ENCODE measurements at places on chromosomes 6 and 20.

DNA sequence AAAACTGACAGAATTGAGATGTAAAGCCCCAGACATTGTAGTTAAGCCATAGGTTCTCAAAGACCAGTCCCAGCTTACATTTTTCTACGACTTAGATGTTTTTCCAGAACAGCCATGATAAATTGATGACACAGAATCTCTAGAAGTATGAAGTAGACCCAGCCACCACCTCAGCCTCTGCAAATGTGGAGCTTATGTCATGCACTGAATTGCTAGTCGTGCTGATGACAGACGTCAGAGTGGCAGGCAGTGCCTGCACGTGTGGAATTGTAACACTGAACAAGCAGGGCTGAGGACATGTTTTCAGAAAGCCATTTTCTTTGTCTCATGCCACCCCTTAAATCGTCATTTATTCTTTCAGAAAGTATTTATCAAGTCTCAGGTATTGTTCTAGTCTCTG is 72.4 kb upstream of the TMEM181 start:
- no peak for DNase-seq

- no peak for DNase-seq
Observed at GRCh38 chr6:50661636-50662035, 51.7 kb upstream of the TFAP2D start.

GRCh38 chr20:37311710-37312355 is 22.4 kb downstream of the MANBAL start:
- no peak for DNase-seq

- no peak for DNase-seq
Observed at GRCh38 chr6:21245488-21245887, 348.1 kb upstream of the SOX4 start.

GRCh38 chr6:98094696-98095095 is 739.7 kb upstream of the POU3F2 start:
- DNase-seq: no peak

DNA sequence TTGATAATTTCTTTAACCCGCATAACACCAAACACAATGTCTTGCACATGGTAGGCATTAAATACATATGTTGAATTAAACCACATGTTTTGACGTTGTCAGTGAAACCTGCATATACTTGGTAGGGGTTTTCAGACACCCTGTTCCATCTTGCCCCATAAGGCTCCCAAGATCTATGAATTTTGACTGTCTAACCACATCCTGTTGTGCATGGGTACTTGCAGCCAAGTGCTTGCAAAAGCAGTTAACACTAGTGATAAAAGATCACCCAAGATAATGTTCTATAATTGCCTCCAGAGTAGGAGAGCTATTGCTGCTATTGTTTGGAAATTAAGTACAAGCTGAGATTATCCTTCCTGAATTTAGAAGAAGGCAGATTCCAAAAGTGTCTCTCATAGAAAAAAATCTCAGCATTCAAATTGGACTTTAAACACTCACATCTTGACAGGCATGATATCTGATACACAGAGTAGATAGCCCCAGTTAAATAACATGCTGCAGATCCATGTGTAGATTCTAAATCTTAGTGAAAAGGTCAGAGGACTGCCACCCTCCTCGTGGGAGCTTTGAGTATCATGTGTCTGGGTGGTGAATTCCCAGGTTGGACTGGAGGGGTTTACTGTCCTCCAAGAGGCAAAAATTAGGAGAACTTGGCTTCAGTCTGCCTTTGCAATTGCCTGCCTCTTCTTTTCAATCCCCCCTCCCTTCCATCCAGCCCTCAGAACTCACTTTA is 25.8 kb upstream of the CCN6 start:
- peak; percentile 66 for DNase-seq

GRCh38 chr6:91298543-91299145 is 711.8 kb upstream of the MAP3K7 start:
- no peak for DNase-seq

GRCh38 chr20:17710379-17711266 is 10.9 kb downstream of the BANF2 start:
- no peak for DNase-seq

DNA sequence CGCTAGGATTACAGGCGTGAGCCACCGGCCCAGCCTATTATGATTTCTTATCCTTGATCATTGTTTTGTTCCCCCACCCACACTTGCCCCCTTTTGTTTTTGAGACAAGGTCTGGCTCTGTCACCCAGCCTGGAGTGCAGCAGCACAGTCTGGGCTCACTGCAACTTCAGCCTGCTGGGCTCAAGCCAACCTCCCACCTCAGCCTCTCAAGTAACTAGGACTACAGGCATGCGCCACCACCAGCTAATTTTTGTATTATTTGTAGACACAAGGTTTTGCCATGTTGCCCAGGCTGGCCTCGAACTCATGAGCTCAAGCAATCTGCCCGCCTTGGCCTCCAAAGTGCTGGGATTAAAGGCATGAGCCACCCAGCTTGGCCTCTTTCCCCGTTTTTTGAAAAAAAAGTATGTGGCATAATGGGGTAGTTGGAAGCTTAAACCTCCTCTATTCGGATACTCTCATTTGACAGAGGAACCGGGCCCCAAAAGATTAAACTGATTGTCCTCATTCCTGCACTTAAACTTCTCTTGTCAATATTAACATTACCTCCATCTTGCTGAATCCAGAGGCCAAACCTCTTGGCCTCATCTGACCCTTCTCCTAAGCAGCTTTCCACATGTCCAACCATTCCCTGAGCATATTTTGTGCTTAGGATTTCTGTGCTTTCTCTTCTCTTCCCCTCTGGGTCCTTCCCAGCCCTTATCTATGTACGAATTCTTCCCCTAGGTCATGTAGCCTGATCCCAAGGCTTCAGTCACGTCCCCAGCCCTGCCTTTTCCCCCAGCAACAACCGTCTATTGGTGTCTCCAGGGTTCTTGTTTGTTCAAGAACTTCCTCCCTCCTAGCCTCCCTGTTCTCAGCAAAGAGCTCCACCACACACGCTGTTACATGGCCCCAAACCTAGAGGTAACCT is 6.1 kb upstream of the EZR start:
- DNase-seq: no peak

Measured in activated CD8-positive, alpha-beta T cell treated with anti-CD3 and anti-CD28 coated beads, Interleukin-2, amount 10 ng/mL, durations not matched to agents 7 days and 5 days (primary cell).